ENCODE measurements at places on chromosomes 2 and 18.

DNA sequence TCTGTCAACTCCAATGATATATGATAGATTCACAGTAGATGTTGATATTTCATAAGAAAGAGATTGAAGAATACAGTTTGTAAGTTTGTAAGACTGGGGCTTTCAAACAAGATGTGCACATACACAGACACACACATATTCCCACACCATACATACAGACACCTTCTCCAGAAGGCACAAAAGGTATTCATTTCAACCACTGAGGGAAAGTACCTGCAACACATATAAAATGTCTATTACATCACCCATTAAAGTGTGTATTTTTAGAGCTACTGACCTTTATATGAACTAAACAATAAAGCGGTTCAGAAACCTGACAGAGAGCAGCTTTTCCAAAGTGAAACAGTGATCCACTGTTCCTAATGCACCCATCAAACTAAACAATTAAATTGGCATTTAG, 53.3 kb downstream of the CCDC148 start:
- DNase-seq = no peak

DNA sequence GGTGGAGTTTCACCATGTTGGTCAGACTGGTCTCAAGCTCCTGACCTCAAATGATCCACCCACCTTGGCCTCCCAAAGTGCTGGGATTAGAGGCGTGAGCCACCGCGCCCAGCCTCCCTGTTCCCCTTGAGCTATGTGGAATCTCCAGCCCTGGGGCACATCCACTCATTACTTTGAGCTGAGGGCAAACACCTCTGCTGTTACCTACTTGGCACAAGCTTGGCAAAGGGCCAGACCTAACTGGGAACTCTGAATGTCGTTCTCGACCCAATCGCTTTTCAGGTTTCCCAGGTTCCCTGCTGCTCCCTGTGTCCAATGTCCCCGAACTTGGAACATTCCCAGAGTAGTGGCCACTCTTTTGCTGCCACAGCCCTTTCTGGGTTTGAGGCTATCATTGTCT, 40.6 kb downstream of the CHST10 start:
- no peak for DNase-seq

GRCh38 chr2:7525746-7526145, 608.5 kb downstream of the RNF144A start:
- no peak for DNase-seq

- DNase-seq = no peak
Measured at GRCh38 chr2:238507836-238508235, 81.1 kb downstream of the ASB1 start.

DNA sequence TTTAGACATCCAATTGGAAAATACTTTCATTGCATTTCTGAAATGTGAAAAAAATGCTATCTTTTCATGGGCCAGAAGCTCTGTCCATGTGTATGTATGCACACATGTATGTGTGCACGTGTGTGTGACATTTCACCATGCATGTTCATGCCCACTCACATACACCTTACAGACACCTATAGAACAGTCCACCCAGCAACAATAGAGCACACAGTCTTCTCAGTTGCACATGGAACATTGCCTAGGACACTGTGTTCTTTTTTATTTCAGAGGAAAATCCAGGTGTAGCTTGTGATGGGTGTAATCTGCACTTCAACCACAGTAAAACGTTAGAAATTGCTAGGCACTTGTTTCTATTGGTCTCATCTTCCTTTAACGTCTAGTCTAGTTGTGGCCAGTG, 114.8 kb upstream of the RGPD4 start:
- DNase-seq = no peak

DNA sequence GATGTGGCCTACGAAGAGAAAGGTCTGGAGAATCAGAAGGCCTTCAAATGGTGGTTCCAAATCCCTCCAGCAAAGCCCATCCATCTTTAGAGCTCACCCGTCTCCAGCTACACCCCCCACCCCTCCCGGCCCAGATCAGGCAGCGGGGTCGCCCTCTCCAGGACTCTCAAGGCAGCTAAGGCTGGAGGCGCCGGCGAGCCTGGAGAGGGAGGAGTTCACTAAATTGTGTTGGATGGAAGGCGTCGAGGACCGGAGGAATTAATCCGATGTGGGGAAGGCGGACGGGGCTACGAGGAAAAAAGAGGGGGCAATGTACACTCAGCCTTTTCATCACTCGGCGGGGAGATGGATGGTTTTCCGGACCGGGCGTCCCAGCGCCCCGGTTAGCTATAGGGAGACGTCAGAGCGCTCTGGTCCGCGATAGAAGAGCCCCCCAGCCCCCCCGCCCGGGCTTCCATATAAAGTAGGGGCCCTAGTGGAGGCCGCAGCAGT, at the start of gene GRP:
Gene GRP, plus strand, starts transcription at position 487 of the 492 bp plus-strand sequence. CDS start 108 bp downstream, outside the sequence.
- DNase-seq = no peak

GRCh38 chr2:127140538-127140937, 33.6 kb upstream of the BIN1 start:
- DNase-seq = no peak

GRCh38 chr2:134375935-134376334, 122.1 kb downstream of the MGAT5 start:
- DNase-seq = no peak

- no peak for DNase-seq
Measured at GRCh38 chr2:241514553-241514952, 6.2 kb upstream of the STK25 start.

DNA sequence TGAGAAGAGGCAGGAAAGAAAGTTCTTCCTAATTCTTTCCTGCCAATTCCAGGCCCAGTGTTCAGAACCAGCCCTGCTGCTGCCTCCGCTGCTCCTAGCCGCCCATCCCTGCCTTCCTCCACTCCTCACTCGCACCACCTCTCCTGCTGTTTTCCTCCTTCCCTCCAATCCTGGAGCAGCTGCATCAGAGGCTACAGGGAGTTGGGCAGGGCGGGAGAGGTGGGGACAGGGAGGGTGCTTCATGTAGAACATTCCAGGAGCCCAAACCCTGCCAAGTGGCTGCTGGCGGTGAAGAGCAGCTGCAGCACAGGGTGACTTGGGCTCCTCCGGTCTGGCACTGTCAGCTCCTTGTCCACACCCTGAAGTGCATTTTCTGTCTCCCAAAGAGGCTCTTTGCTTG, 176.3 kb downstream of the TNS1 start:
- DNase-seq = no peak

DNA sequence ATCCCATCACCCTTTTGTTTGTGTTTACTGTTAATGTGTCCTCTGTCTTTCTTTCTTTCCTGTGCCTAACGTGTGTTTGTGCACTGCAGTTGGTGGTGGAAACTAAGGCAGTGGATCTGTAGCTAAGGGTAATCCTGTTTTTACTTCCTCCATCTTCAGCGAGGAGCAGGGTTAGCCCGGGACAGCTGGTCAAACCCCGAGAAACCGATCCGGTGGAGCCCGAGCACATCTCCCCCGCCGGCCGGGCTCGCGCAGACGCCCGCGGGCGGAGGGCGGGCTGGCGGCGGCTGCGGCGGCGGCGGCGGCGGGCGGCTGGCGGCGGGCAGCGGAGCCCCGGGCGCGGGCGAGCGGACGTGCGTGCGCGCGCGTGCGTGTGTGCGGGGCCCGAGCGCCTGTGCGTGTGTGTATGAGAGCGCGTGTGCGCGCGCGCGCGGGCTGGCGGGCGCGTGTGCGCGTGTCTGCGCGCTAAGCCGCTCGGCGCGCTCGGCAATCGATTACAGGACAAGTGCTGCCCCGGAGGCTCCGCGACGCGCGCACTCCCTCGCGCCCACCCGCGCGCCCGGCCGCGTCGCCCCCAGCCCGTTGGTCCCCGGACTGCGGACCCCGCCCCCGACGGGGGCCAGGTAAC, at the start of gene IKZF2:
Gene IKZF2, minus strand, starts transcription at position 176 of the 628 bp plus-strand sequence. CDS start 2,983 bp downstream, outside the sequence.
- DNase-seq = peak; percentile 89

DNA sequence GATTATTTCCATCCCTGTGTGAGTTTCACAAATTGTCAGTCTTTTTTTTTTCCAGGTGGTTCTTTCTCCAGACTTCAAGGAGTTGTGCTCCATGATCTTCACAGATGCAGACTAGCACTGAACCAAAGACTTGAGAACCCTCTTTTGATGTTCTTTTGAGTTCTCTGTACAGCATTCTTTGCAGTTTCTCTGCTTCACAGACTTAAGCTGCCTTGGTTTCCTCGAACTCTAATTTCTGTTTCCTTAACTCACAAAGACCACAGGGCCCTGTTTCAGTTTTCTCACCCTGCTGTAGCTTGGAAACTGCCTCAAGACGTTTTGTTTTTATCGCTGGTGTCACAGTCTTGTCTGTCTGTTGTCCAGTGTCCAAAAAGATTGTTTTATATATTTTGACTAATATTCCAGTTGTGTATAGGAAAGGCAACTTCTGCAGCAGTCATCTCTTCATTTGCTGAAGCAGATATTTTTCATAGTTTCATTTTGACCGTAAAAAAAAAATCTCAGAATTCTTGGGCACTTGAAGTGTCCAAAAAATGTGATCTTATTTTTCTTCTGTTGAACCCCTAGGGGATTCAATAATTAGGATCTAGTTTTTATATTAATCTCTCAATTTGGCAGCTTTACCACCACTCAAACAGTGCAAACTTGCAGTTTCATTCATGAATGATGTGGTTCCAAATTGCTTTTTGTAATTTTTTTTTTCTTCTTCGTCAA, 97.0 kb upstream of the MC4R start:
- DNase-seq = no peak

GRCh38 chr2:208375491-208376068, 31.0 kb upstream of the PTH2R start:
- no peak for DNase-seq

DNA sequence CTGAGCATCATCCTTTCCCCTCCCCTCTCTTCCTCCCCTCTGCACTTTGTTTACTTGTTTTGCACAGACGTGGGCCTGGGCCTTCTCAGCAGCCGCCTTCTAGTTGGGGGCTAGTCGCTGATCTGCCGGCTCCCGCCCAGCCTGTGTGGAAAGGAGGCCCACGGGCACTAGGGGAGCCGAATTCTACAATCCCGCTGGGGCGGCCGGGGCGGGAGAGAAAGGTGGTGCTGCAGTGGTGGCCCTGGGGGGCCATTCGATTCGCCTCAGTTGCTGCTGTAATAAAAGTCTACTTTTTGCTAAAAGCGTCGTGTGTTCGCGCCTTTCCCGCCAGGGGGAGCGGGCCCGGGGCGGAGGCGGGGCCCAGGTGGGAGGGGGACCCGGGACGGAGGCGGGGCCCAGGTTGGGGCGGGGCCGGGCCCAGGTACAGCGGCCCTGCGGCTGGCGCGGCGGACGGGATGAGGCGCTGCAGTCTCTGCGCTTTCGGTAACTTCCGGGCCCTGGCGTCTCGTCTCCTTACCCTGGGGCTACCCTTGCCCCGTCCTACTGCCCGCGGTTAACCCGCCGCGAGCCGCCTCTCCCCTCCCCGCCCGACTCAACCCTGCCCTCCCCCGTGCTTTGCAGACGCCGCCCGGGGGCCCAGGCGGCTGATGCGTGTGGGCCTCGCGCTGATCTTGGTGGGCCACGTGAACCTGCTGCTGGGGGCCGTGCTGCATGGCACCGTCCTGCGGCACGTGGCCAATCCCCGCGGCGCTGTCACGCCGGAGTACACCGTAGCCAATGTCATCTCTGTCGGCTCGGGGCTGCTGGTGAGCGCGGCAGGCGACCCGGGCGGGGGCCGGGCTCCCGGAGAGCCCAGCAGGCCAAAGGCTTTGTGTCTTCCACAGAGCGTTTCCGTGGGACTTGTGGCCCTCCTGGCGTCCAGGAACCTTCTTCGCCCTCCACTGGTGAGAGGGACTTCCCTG, at the start of gene KRTCAP3:
Gene KRTCAP3, plus strand, starts transcription at position 424 of the 962 bp plus-strand sequence. Its CDS starts 32 bp downstream, at position 456.
- DNase-seq = no peak

- DNase-seq = no peak
Measured at GRCh38 chr2:147594038-147594437, 250.8 kb upstream of the ACVR2A start.

GRCh38 chr2:125837128-125837527, 818.8 kb upstream of the GYPC start:
- no peak for DNase-seq
